ELR (cell line): ENCODE measurements at places on chromosomes 5 and 9.

DNA sequence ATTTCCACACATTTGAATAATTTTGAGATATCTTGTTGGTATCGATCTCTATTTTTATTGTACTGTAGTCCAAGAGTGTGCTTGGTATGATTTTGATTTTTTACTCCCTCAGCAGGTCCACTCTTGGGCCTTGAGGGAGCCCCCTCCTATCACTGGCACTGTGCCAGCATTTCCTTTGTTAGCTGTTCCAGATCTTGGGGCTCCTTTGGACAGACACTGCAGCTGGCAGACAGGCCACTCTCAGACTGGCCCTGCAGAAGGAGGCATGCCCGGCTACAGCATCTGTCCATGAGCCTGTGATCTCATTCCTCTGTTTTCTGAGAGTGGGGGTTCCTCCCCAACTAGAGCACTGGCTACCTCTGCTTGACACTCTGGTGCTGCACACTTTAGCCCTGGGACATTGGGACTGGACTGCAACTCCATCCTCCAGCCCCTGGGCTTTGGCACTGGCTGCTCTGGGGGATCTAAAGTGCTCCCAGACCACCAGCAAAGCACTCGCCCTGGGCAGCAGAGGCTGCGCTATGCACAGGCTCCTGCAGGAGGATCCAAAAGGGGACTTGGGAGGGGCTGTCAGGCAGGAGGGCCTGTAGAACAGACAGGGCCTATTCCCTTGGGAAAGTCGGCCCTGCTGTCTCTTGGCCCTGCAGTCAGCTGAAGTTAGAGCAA, 271.3 kb upstream of the DMAC1 start:
- no peak for DNase-seq

GRCh38 chr9:132235894-132236661, 74.2 kb downstream of the NTNG2 start:
- peak; percentile 75 for DNase-seq

DNA sequence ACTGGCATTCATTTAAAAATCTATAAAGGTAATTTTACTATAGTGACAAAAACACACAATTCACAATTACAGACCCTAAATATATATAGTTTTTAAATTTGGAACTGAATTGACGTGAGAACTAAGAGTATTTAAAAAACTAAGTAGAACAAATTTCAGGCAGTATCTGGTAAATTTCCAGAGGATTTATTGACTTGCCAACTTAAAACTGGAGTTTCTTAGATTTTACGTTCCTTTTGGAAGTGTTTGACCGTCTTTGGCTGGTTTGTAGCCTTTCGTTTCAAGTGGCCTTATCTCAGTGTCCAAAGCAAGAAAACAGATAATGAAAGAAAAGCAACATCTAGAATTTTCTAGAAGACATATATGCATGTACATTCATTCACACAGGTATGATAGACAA, 234.4 kb upstream of the VLDLR start:
- DNase-seq: no peak

- DNase-seq: no peak
Measured at GRCh38 chr5:133873449-133873848, 95.0 kb downstream of the C5orf15 start.

GRCh38 chr9:87540444-87541105, 42.9 kb downstream of the DAPK1 start:
- no peak for DNase-seq

DNA sequence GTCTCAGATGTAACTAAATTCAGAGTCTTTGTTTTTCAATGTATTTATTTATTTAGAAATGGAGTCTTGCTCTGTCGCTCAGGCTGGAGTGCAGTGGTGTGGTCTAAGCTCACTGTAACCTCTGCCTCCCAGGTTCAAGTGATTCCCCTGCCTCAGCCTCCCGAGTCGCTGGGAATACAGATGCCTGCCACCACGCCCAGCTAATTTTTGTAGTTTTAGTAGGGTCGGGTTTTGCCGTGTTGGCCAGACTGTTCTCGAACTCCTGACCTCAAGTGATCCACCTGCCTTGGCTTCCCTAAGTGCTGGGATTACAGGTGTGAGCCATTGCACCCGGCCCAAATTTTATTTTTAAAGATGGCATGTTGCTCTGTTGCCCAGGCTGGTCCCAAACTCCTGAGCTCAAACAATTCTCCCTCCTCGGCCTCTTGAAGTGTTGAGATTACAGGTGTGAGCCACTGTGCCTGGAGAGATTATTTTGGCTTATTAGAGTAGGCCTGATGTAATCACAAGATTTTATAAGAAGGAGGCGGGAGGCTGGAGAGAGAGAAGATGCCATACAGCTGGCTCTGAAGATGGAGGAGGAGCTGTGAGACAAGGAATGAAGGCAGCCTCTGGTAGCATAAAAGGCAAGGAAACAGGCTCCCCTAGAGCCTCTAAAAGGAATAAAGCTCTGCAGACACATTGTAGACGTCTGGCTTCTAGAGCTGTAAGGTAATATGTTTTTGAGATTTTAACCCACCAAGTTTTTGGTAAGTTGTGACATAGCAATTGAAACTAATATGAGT, 12.9 kb upstream of the KLF9 start:
- DNase-seq: no peak

DNA sequence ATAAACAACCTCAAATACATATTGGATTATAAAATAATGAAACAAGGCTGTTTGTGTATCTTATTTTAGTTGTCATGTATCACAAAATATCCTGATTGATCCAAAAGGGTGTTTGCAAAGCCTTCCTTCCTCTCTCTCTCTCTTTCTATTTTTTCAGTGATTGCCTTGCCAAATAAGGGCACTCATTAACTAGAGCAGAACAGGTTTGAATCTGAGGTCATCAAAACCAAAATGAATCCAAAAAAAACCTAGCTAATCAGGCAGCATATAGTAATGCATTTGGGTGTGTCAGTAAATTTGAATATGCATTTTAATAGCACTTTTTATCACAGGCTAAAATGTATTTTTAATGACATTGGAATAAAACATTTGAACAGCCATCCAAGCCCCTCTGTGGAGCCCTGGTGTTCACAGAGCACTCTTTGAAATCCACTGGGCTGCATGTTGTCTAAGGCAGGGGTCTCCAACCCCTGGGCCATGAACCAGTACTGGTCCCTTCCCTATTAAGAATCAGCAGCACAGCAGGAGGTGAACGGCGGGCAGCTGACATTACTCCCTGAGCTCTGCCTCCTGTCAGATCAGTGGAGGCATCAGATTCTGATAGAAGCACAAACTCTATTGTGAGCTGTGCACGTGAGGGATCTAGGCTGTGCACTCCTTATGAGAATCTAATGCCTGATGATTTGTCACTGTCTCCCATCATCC, 171.8 kb upstream of the RAI14 start:
- no peak for DNase-seq

DNA sequence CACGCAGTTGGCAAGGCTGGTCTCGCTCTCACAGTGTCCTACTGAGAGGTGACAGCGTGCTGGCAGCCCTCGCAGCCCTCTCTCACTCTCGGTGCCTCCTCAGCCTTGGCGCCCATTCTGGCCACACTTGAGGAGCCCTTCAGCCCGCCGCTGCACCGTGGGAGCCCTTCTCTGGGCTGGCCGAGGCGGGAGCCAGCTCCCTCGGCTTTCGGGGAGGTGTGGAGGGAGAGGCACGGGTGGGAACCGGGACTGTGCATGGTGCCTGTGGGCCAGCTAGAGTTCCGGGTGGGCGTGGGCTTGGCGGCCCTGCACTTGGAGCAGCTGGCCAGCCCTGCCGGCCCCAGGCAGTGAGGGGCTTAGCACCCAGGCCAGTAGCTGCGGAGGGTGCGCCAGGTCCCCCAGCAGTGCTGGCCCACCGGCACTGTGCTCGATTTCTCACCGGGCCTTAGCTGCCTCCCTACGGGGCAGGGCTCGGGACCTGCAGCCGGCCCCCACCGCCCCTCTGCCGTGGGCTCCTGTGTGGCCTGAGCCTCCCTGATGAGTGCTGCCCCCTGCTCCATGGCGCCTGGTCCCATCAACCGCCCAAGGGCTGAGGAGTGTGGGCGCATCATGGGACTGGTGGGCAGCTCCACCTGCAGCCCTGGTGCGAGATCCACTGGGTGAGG, 15.7 kb upstream of the RNF180 start:
- DNase-seq: no peak

GRCh38 chr5:57447658-57448057, 35.0 kb downstream of the ACTBL2 start:
- DNase-seq: peak; percentile 5

DNA sequence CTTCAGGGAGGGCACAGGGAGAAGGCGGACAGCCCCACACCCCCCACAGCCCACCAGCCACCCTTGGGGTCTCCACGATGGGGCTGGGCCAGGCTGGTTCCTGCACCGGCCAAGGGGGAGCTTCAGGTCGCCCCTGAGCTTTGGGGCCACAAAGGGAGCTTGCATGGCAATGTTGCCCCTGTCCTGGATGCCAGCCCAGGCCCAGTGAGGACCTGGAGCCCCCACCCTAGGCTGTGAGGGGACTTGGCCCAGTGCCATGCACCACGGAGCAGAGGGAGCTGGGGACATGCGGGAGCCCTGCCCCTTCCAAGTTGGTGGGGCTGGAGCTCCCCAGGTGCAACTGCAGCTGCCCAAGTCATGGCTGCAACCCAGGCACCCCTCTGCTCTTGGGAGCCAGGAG, 18.4 kb downstream of the TMEM38B start:
- no peak for DNase-seq

DNA sequence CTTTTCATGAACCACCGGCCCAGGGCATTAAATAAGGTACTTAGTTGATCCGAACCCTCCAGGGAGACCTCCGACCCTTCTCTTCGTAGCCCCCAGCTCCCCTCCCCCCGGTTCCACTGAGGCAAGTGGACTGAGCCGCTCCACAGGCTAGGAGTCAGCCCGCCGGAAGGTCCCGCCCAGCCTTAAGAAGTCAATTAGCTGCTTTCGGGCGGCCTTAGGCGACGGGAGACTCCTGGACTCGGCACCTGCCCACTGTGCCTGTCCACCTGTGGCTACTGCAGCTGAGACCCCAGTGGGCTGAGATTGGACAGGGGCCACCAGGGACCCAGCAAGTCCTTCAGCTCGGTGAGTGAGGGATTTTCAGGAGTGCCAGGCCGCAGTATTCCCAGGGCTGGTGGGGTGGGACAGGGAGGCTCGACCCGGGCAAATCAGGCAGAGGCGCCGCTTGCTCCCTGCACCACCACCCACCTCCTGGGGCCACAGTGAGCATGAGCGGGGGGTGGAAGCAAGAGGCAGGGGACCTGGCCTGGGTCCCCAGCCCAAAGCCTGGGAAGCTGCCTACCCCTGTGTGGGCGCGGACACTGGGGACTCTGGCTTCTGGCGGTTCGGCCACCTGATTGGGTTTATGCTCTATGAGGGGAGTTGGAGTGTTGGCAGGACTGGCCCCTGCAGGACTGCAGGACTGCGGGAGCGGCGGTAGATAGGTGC, 39.6 kb upstream of the SPATA31E1 start:
- DNase-seq: no peak

- peak; percentile 17 for DNase-seq
Measured at GRCh38 chr5:137051161-137051560, 448.0 kb downstream of the SPOCK1 start.

- DNase-seq: no peak
Measured at GRCh38 chr9:75604661-75605060, 285.8 kb upstream of the PCSK5 start.

DNA sequence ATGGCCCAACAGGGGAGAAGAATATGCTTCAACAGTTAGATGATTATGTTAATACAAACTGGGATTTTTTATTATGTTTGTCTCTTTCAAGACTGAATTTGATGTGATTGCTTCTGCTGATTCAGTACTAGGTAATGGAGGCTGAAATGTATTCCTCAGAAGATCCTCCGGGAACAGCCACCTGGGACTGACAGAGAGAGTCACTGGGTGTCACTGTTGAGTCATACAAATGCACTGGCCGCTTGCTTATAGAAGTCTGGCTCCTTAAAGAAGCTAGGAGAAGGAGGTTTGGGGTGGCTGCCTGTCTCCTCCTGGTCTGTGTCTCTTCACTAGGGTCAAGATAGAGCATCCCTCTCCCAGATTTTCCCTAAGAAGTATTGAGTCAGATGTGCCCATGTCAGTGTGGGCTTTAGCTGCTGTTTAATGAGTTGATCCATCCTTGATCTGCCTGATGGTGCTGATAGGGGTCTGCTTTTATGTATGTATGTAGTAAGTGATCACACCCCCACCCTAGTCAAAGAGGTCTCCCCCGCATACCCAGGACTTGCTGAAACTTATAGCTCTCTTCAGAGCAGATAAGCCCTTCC, 773.4 kb downstream of the BRINP1 start:
- DNase-seq: peak; percentile 72

DNA sequence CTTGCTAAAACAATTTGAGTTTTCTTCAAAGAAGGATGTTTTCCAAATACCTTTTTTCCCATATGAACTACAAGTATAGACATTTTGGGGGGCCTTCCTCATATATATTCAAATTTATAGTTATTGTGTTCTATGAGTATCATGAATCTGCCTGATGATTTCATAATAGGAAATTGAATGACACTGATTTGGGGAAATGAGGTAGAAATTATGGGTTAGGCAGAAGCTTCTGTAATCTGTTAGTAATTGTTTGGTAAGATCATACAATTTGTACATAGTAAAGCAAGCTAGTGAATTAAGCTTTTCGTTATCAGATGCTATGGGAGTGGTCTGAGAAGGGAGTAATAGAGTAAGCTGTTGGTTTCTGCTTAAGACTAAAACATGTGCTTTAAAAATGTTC, 98.0 kb downstream of the TRIO start:
- DNase-seq: no peak

DNA sequence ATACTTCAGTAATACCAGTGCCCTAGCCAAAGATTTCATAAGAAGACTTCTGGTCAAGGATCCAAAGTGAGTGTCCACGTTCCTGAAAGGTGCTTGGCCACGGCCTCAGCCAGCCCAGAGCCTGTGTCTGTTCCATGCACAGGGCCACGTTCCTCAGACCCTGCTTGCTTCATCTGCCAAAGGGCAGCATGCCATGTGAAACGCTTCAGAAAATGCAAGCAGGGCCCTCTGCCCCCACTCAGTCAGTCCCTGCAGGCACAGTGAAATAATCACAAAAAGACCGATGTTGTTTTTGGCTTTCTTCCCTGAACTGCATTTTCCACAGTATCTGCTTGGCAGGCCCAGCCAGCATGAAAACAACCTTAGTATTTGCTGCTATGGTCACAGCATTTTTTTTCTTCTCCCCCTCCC, 85.5 kb upstream of the CTSL start:
- no peak for DNase-seq

DNA sequence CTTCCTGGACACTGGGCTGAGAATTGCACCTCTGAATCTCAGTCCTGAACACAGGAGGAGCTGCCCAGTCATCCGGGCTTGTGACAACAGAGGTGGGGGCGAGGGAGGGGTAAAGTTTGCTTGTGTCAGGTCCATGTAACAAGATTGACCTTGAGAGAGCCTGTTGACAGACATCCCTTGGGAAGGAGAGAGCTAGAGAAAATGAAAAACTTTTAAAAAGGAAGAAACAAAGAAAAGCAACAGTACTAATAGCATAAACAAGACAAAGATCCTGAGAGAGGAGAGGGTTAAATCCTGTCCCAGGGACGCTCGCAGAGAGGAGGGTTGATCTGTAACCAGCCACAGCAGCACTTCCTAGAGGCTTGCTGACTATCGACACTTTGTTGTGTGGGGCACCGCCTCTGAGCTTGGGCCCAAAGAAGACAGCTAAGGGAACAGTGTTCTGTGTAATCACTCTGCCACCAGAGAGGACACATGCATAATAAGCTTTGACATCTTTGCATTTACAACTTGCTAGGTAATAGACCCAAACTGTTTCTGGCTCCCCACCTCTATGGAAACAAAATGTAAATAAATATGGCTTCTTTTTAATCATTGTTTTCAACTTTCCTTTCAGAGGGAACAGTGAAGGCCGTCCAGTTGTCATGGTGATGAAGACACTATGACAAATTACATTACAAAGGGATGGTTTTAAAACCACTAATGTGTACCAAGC, 363.7 kb downstream of the CSNK1G3 start:
- no peak for DNase-seq

GRCh38 chr5:17070647-17071046, 134.6 kb upstream of the MYO10 start:
- DNase-seq: no peak

- DNase-seq: peak; percentile 84
Measured at GRCh38 chr9:107751567-107752210, 262.1 kb upstream of the KLF4 start.
